ENCODE measurements at places on chromosomes 5 and 9.

GRCh38 chr5:3963652-3964051 is 368.0 kb downstream of the IRX1 start:
- DNase-seq: no peak

DNA sequence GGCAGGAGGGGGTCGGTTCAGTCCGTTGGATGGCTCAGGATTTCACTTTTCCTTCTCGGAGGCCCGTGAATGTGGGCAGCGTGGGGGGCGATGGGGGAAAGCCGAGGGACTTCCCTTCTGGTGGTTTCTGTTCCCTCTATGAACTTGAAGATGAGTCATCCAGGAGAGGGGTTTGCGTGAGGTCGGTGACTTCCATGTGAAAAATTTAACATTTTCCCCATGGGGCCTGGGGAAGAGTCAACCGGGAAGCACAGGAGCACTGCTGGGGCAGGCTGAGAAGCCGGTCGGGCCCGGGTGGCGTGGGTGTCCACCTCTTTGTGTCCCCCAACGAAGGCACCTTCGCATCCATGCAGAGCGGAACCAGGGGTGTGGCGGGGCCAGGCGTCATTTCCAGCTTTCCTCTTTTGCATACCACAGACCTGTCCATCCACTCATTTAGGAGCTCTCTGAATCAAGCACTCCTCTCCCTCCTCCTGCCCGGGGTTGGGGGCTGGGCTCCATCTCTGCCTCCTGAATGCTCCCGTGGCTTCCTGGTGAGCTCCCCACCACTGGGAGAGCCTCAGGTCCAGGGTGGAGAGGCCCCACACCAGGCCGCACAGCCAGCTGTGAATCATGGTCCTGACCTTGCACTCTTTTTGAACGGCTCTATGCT is 68.4 kb downstream of the ANKRD33B start:
- no peak for DNase-seq

- DNase-seq: no peak
Measured at GRCh38 chr5:124365361-124365801, 381.1 kb downstream of the ZNF608 start.

DNA sequence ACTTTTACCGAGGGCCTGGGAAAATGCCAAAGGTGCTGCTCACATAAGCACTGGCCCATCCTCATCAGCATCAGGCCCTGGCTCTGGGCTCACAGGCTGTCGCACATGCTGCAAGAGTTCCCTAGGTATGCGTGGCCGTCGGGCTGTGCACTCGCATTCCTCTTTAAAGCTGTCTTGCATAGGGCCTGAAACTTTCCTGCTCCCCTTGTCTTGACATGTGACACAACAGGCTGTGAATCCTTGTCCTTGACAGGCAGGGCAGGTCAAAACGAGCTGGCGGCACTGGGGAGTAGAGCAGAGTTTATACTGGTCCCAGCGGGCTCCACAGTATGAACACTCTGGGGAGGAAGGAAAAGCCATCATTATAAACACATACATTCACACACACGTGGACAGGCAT is 30.7 kb downstream of the TSTD2 start:
- no peak for DNase-seq

GRCh38 chr5:64947031-64947430 is 178.3 kb downstream of the CWC27 start:
- DNase-seq: no peak

- no peak for DNase-seq
Measured at GRCh38 chr5:94945656-94946055, 327.2 kb downstream of the SLF1 start.

DNA sequence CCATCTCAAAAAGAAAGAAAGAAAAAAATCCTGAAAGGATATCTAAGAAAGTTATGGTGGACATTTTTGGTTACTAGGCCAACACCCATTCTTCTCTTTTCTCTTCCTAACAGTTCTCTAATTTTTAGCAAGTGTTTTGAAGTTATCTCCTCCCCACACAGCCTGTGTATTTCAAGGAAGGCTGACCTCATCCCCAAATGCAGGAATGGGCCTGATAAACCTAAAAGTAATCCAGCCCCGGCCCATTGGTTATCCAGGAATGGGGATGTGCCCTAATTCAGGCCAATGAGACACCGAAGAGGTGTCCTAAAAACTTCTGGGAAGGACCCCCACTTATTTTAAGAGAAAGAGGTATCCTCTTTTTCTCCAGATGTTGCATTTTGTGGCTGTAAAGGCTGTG is 46.6 kb downstream of the F2R start:
- DNase-seq: no peak

DNA sequence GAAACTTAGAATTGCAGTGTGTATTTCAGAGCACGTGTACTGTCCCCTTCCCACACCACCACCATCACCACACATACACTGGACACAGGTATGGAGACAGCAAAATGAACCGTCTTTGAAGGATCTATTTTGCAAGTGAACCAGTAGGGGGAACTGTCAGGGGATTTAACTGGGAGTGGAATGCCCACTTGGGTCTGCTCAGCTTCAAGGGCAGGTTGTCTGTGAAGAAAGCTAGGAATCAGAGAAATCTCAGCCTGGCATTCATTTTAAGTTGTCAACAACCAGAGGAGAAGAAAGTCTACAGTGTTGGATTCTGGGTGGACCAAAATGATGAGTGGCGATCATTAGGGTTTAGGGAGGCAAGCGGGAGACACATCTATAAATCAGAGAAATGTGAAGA is 147.0 kb downstream of the DCP2 start:
- DNase-seq: no peak

- no peak for DNase-seq
Measured at GRCh38 chr5:158635565-158635964, 464.2 kb downstream of the EBF1 start.

DNA sequence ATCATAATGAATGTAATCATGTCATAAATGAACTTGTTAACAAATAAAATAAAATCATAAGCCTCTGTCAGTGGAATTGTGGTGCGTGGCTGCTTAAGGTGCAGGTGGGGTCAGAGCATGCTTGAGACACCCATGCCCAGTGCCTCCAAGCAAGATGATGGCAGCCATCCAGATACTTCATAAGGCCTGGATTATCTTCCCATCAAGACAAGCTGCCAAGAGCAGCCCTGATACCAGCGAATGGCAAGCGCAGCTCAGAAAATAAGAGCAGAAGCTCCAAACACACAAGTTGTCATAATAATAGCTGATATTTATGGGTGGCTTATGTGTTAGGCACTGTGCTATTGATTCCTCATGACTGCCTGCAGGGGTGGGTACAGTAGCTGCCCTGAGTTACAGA is 21.8 kb upstream of the LMX1B start:
- DNase-seq: no peak

- DNase-seq: no peak
Measured at GRCh38 chr5:160129841-160130240, 10.6 kb upstream of the PWWP2A start.

- no peak for DNase-seq
Measured at GRCh38 chr5:57736716-57737115, 254.1 kb upstream of the ACTBL2 start.

- no peak for DNase-seq
Measured at GRCh38 chr5:147472664-147473475, 37.0 kb downstream of the DPYSL3 start.

GRCh38 chr5:58016358-58016757 is 443.5 kb downstream of the PLK2 start:
- DNase-seq: no peak

DNA sequence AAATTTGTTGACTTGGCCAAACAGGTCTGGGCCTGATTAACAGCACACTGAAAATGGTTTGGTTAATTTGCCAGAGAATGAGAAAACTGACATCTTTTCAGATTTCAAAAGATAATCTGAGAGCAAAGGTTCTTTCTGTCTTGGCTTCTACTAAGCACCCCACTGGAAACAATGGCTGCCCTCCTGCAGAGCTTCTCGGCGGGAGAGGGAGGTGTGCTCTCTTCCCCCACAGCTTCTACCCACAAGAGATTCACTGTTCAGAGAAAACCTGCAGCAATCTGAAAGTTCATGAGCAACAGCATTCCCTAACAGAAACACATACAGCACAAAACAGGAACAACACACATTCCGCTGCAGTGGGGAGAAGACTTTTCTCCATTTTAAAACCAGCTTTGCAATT is 3.0 kb downstream of the DNAH5 start:
- no peak for DNase-seq

DNA sequence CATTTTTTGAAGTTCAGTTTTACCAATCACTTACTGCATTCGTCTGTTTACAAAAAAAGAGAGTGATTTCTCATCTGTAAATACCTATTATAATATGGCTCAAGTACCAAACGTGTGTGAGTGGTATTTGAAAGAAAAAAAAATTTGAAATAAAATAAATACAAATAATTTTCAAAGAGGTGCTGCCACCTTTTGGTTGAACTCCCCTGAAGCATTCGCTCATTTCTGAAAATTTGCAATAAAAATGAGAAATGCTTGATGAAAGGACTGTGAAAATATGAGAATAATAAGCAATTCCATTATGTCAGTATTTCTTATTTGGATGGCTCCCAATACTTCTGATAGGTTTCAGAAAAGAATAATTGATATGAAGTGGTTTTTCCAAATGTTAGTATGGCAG is 409.9 kb downstream of the CTNND2 start:
- DNase-seq: no peak

DNA sequence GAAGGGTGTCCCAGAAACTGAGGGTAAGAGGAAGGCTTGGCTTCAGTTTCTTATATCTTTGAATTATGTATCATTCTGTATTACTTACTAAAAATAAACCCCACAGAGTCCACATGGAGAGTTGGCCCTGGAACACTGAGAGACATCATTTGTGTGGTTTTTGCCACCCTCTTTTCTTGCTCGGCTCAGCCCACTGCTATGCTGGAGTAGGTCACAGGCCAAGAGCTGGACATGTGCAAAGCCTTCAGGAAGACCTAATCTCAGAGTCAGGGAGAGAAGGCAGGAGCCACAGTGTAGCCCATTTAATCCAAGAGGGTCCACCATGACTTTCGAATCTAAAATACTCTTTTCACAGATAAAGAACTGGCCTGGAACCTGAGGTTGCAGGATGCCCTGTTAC is 47.5 kb downstream of the MAMDC2 start:
- no peak for DNase-seq

DNA sequence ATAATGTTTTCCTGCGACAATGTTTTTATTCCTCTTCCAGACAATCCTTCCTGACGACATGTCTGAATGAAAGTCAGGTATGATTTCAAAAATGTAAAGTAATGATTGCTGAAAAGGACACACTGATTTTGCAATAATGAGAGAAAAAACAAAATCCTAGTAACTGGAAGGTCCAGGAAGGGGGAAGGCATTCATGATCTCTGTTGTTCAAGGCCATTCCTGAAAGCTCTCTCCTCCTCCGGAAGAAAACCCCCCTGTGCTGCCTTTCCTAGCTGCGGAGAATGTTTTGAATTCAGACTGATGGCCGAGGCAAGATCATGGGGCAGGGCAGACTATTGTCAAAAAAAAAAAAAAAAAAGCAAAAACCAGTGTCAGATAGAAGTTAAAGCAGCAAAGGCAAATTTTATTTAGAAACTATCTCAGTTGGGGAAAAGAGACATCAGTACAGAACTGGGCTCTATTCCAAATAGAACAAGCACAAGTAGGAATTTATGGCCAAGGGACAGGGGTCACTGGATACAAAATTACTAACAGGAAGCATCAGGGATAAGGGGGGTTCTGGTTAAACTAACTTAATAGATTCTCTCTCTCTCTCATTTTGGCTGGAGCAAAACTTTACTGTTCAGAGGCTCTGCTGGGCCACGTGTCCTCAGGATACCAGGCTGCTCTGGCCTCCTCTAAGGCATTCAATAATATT is 36.5 kb upstream of the CTSV start:
- no peak for DNase-seq

DNA sequence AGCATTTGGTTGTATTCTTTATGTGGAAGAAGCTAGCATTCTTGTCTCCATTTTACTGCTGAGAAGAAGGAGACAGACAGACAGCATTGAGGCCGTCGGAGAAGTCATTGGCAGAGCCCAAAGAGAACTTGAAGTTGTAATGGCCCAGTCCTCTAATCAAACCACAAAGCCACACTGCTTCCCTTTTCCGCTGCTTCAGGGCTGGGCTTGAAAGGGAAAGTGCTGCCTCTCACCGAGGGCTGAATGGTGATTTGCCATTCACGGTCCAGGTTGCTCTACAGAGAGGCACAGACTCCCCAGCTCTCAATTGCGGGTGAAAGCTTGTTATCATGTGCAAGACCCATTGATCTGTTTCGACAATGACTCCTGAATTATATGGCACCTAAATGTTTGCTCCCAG is 25.6 kb upstream of the POU4F3 start:
- no peak for DNase-seq

- DNase-seq: no peak
Measured at GRCh38 chr5:150516011-150516410, 8.1 kb downstream of the NDST1 start.

DNA sequence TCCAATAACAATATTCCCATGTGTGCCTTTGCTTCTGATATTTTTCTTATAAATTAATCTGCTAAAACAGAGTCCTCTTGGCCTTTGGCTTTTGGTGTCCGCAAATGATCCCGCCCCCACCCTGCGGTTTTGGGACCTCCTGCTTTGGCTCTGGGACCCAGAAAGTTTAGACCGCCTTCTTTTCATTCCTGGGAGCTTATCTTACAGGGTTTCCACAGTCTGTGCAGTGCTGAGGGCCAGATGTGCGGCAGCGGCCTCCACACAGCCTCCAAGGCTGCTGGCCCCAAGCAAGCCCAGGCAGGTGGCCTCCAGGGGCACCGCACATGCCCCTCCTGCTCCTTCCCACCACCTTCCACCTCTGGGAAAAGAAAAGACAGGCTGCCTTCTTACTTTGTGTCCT is 191.5 kb downstream of the ERCC6L2 start:
- DNase-seq: no peak

DNA sequence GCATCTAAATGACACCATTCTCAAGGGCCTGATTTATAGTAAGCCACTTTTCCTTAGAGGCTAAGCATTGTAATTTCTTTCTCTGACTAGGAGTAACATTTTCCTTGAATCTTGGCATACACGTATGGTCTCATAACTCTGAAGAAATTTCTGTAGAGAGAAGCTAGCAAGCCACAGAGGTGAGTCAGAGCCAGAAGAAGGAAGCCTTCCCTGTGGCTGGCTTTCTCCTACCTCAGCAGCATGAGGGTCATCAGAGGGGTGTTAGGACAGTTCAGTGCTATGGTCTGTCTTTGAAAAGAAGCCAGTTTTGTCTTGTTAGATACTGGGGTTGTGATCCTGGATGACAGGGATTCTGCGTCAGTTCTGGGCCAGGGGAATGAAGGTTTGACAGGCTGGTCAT is 3.2 kb downstream of the SNX30 start:
- no peak for DNase-seq

- DNase-seq: no peak
Measured at GRCh38 chr5:146426853-146427618, 20.1 kb upstream of the TCERG1 start.

DNA sequence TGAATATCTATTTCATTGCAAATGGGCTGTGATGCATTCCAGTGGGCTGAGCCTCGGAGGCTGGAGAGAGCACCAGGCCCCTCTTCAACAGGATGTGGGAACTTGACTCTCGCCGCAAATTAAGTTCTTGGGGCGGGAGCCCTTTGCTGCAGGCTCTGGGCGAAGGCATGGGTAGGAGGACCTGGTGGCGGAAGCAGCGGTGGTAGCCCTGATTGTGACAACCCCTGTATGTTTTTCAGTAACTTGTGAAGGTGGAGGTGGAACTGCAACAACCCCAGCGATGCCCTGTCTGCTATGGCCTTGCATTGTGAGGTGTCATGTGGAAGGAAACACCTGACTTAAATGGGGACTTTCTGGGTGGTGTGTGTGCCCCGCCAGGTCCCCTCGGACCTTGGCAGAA is 9.4 kb downstream of the FYB1 start:
- no peak for DNase-seq

Data from caudate nucleus (tissue), 63 donors.